ENCODE measurements at places on chromosomes 7 and 10.

- no peak for DNase-seq
Measured at GRCh38 chr10:27620430-27621397, 116.6 kb downstream of the RAB18 start.

- DNase-seq: no peak
Measured at GRCh38 chr10:55852900-55853299, 508.2 kb downstream of the ZWINT start.

GRCh38 chr10:77072836-77073662 lies 564.6 kb downstream of the KCNMA1 start:
- DNase-seq: no peak

GRCh38 chr10:72275351-72276012 lies 1.8 kb downstream of the DDIT4 start:
- peak; percentile 46 for DNase-seq

- DNase-seq: no peak
Measured at GRCh38 chr7:146119002-146119401, 2.4 kb downstream of the CNTNAP2 start.

GRCh38 chr10:22803261-22803885 lies 89.0 kb upstream of the PIP4K2A start:
- no peak for DNase-seq

GRCh38 chr7:33529070-33529469 lies 376.3 kb upstream of the BMPER start:
- no peak for DNase-seq

GRCh38 chr7:30143748-30144251 lies 9.0 kb downstream of the MTURN start:
- no peak for DNase-seq

GRCh38 chr7:112699725-112700513 lies 90.3 kb downstream of the TMEM168 start:
- no peak for DNase-seq

- no peak for DNase-seq
Measured at GRCh38 chr7:32051128-32051527, 19.1 kb downstream of the PDE1C start.

- DNase-seq: no peak
Measured at GRCh38 chr7:115127399-115128021, 205.6 kb downstream of the MDFIC start.

DNA sequence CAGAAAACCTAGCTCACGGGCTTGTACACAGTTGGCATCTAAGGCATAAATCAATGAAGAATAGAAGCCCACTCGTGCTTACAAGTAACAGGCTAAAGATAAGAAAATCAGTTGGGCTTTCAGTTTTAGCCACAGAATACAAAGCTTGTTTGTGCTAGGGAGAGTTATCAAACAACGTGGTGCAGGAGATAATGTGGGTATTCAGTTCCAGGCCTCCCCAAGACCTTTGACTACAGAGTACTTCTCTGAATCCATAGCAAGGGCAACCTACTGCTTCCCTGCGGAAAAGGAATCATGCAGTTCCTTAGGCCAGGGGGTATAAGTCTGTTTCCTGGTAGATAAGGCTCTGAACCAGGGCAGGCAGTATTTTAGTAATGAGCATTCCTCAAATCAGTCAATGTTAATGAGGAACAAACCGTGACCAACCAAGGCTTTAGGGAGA lies 219.5 kb upstream of the CSTF2T start:
- DNase-seq: no peak

GRCh38 chr7:16509829-16510228 lies 16.8 kb upstream of the LRRC72 start:
- no peak for DNase-seq

- no peak for DNase-seq
Measured at GRCh38 chr7:155280446-155281397, 17.0 kb upstream of the INSIG1 start.
